ENCODE measurements at places on chromosomes 1 and 21.

GRCh38 chr1:206864939-206865671 lies at the start of gene IL20:
TSS of gene IL20 (plus strand) at chr1:206865623. CDS start at chr1:206865853, 230 bp downstream.
- DNase-seq, result peak; percentile 97

DNA sequence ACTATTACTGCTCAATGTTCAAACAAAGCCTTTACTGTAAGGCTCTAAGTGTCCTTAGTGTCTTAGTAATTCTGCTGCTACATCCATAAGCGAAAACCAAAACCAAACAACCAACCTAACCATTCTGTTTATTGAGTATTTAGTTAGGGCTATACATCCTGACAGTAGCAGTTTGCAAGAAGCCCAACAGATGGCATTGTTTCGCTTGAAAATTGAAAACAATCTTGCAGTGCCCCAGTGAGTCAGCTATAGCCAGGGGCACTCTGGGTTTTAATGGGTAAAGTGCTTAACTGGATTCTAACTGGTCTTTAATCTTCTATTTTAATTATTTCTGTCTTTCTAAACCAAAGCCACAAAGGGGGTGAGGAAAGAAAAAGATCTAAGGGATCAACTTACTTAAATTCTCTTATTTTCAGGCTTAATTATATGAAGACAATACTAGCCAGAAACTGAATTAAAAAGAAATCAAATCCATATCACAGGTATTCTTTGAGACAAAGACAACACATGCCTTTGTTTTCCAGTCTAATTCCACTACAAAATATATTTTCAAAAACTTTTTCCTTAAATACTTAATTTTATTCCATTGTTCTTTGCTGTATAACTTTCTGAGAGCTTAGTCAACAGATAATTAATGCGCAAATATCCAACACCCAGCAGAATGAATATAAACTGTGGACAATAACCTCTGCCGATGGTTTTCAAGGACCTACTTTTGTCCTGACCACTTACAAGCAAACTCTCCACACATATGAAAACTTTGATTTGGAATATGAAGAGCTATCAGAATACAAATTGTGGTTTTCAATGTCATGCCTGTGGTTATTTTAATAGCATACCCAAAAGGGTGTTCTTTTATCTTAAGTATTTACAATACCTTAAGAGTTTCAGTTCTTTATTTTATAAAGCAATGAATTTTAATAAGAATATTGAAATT lies 15.2 kb downstream of the POGZ start:
- DNase-seq, result peak; percentile 38

GRCh38 chr1:117173006-117173405 lies 37.7 kb downstream of the VTCN1 start:
- DNase-seq, result no peak

GRCh38 chr1:169906938-169907337 lies 13.2 kb upstream of the SCYL3 start:
- DNase-seq, result no peak

DNA sequence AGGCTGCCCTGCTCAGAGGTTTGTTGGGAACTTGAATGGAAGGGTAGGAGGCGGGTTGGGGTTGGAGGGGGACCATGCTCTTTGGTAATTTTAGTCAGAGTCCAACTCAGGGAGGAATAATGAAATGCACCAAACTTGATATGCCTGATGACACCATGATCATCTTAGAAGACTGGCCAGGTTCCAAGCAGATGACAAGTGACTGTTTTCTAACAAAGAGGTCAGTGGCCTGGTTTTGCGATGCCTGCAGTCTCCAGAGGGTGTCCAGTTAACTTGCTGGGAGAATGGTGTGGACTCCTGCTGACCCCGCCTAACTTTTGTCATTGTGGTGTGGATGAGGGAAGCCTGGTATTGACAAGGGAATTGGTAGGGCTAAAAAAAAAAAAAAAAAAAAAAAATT lies 12.4 kb downstream of the VANGL1 start:
- DNase-seq, result no peak

GRCh38 chr1:162235241-162235800 lies 141.3 kb downstream of the SPATA46 start:
- DNase-seq, result no peak

DNA sequence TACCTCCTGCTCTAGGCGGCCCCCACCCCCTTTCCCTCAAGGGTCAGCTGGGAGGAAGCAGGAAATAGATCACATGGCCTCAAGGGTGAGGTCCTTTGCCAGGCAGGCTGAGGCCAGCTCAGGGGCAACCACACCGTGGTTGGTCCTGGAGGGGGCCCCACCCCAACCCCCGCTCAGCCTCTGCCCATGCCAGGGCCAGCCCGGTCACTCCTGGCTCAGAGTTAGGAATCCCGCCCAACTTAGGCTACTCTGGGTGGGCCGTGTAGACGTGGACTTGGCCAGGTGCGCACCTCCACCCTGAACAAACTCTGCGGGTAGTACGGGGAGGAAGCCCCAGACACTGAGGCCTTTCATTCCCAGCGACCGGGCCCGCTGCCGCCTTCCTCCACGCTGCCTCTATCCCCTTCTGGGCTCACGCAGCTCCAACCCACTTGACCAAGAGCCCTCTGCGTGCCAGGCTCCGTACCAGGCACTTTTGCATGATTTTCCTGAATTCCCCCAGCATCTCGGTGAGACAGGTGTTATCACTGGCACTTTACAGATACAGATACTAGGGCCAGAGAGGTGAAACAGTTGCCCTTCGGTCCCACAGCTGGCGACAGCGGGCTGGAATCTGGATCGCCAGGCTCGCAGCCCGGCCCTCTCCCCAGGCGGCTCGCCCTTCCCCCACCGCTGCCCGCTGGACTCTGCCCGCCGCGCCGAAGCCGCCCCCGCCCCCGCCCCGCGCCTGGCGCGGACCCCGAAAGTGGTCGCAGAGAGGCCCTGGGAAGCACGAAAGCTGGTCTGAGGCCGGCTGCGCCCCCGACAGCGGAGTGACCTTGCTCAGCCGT lies 769 bp downstream of the GALE start:
- DNase-seq, result no peak

GRCh38 chr1:244863491-244864252 lies 671 bp downstream of the HNRNPU start:
- peak; percentile 17 for DNase-seq

DNA sequence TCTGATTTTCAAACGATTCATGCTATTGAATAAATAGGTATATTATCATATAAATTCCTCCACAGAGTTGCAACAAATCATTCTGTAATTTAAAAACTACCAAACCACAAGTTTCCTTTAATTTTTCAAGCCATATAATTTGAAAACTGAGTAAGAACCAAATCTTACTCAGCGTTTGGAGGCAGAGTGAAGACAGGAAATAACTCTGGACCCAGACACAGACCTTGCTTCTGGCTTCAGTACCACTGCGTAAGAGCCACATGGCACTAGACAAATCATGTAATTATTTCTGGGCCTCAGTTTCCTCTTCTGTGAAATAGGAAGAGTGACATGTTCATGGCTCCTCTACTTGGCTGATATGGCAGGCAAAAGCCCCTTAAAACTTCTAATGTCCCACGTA lies 82.4 kb downstream of the SMYD2 start:
- no peak for DNase-seq

GRCh38 chr1:68230901-68231626 lies 1.3 kb downstream of the WLS start:
- no peak for DNase-seq

DNA sequence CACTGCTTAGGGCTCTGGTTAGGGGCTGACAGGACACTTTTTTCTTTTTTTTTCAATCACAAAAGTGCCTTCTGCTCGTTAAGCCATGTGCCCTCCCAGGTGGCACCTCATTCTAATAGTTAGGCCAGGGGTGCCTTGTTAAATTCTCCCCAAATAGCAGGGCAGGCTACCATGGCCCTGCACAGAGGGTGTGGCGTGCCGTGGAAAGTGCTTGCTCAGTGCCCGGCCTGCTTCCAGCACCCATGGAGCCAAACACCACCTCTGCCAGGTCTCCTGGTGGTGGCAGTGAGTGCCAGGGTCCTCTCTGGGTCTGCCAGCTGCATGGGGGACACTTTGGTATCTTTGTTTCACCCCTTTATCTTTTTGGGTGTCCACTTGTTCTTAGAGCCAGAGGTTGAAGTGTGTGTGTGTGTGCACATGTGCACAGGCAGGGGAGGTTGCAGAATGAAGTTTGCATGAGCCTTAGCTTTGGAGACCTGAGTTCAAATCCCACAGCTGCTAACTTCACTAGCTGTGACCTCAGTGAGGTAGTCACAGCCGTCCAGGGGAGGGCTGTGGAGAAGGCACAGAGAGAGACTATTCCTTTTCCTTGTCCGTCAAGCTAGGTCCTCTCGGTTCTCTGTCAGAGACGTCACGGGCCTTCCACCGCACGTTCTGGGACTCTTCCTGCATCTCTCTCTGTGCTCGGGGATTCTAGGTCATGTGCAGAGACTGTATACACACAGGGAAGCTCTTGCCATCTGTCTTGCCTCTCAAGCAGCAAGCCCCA lies 39.9 kb upstream of the CSF3R start:
- DNase-seq, result no peak

GRCh38 chr1:172477216-172477615 lies 33.3 kb upstream of the PIGC start:
- no peak for DNase-seq

- no peak for DNase-seq
Observed at GRCh38 chr1:232678185-232678886, 48.4 kb upstream of the SIPA1L2 start.

DNA sequence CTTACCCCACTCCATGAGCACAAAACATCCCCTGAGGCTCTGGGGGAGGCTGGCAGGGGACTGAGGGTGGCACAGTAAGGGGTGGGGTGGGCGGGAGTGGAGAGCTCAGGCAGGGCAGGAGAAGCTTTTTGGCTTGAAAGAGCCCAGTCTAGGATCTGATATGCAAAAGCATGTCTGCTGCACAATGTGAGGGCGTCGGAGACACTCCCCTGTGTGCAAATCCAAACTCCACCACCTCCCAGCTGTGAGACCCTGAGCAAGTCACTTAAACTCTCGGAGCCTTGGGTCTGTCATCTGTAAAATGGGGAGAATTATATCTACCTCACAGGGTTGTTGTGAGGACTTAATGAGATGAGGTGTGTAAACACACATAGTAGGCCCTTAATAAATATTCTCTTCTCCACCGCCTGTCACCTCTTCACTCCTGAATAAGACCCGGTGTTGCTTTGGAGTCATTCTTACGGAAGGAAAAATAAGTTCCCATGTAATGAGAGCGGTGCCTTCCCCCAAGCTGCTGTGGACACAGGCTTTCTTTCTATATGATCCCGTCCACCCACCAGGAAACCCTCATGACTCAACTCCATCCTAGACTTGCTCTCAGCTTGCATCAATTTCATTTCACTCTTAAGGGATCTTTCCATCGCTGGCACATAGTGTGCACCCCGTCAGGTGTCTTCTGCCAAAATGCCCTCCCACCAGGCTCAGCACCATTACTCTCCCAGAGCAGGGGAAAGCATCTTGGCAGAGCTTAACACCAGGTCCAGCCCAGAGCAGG lies 12.5 kb downstream of the KCNN3 start:
- no peak for DNase-seq

DNA sequence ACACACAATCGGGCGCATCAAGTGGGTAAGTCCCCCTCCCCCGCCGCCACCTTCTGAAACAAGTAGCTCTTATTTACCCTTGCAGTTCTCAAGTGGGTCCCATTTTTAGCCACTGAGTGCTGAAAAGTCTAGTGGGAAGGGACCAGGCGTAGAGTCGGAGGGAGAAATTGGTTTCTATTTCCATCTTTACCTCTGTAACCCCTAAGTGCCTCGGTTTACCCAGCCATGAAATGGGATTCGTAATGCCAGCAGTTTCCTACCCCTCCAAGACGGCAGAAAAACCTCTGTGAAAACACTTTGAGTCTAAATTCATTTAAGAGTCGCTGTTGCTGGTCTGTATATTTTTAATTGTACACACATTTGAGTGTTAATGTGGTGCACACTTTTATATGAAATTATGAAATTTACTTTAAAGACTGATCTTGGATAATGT lies 928 bp downstream of the TLCD4 start:
- no peak for DNase-seq

DNA sequence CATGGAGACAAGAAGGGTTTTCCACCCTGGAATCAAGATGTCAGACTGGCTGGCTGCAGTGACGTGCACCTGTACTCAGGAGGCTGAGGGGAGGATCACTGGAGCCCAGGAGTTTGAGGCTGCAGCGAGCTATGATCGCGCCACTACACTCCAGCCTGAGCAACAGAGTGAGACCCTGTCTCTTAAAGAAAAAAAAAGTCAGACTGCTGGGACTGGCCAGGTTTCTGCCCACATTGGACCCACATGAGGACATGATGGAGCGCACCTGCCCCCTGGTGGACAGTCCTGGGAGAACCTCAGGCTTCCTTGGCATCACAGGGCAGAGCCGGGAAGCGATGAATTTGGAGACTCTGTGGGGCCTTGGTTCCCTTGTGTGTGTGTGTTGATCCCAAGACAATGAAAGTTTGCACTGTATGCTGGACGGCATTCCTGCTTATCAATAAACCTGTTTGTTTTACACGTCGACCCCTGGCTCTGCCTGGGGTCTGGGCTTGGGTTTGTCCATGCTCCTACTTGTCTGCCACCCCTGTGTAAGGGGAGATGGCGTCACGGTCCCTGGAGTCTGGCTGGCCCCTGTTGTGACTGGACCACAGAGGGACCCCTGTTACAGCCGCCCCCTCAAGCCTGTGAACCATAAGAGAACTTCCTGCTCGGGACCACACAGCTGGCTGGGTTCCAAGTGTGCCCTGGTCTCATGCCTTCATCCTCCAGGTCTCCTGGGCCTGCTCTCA lies 20.9 kb upstream of the VPS13D start:
- DNase-seq, result peak; percentile 82

- DNase-seq, result no peak
Observed at GRCh38 chr1:33460947-33461629, 11.4 kb upstream of the ZSCAN20 start.

DNA sequence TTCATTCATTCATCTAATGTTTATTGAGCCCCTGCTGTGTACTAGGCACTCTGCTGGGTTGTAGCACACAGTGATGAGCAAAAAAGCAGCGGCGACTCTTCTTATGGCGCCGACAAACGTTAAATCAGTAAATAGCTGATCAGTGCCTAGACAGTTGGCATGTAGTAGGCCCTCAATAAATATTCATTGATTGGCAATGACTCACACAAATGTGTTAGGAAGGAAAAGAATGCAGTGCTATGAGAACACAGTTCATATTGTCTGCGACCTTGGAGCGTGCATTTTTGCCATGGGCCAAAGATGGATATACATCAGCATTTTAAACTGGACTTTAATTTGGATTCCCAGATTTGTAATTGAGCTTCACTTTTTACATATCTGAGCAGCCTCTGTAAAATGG lies 52.0 kb downstream of the PRDM2 start:
- DNase-seq, result no peak

DNA sequence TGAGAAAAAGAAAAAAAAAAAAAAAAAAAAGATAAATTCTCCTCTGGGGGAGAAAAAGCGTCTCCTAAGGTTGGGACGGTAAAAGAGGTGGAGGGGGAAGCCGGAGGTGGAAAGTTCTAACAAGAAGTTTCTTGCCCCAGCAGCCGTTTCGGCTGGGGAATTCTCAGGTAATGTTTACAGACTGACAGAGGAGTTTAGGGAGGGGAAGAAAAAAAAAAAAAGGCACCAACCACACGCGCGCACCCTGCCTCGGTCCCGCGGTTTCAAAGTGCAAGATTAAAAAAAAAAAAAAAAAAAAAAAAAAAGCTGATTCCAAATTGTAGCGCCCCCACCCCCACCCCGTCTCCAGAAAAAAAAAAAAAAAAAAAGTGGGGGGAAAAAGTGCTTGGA lies 504 bp downstream of the DHRS3 start:
- DNase-seq, result no peak

Data from stimulated activated CD4-positive, alpha-beta T cell treated with anti-CD3 and anti-CD28 coated beads, Interleukin-4, amount 100 ng/mL, for 48 hours (primary cell).